ENCODE measurements at places on chromosomes 3 and 15. TPM values are rescaled to one million over a fixed set of nuclear protein-coding genes. Genes with fewer than 3 reads are reported as not detected.

PDCD10 gene
- 33.9 TPM for polyA plus RNA-seq

ZKSCAN7 gene
- 8.9 TPM for polyA plus RNA-seq

GREM1 gene
- polyA plus RNA-seq: 0.85 TPM

CELSR3 gene
- polyA plus RNA-seq: 0.57 TPM

KLHL40 gene
- polyA plus RNA-seq: 130 TPM

PCLAF gene
- polyA plus RNA-seq: 18.8 TPM

ZNF662 gene
- 25.9 TPM for polyA plus RNA-seq

GPR156 gene
- 1.1 TPM for polyA plus RNA-seq

ZNF619 gene
- 4.1 TPM for polyA plus RNA-seq

NIPA2 gene
- polyA plus RNA-seq: 43.4 TPM

ARL14 gene
- polyA plus RNA-seq: not detected

CPEB1 gene
- polyA plus RNA-seq: 0.25 TPM

LYZL4 gene
- polyA plus RNA-seq: not detected

LOXL1 gene
- polyA plus RNA-seq: 68.2 TPM

PPP1R14D gene
- not detected for polyA plus RNA-seq
